ENCODE measurements at places on chromosomes 12 and 14.
A peak's percentile ranks its signal among the peaks of the same experiment; 100 is the strongest.

GRCh38 chr12:43009846-43010240, 420.3 kb upstream of the PRICKLE1 start:
- no peak for DNase-seq

DNA sequence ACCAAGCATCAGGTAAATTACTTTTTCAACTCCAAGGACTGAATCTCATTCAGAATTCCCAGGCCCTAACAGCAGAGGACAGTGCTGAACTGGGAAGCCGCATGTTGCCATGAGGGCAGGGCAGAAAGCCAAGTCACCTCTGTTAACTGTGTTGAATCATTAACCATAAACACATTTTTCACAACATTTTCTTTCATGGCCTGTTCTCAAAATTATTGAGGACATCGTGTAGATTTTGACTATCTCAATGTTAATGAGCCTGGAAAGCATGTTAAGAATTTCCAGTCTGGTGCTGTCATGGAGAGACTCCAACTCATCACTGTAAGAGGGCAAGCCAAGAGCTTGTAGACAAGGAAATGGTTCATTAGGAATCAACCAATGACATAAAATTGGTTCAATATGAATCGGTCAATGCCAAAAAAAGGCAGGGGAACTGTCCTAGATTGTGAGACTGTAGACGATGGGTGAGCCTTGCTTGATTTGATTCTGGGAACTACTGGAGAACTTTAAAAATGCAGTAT, 33.7 kb downstream of the CPM start:
- peak; percentile 57 for DNase-seq

- DNase-seq: no peak
These were observed 17.4 kb downstream of the NPC2 start for GRCh38 chr14:74475678-74476077.

DNA sequence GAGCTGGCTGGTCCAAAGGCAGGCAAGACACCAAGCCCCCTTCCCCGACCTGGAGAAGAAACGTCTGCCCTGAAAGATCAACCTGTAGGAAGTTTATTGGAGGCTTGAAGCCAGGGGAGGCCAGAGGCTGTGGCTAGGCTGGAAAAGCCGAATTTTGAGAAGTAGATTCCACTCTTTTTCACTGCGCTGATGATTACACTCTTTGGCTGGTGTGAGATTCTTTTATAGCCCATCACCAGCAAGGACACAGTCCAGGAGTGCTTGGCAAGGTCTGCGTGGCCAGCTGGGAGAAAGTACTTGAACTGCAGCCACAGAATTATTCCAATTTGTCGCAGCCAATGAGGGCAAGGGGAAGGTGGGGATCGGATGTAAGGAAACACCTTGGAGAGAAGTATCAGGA, 45.0 kb downstream of the SYNE3 start:
- no peak for DNase-seq

- DNase-seq: no peak
These were observed 8.6 kb upstream of the ASB2 start for GRCh38 chr14:93984987-93985410.

GRCh38 chr12:55718015-55718414, 2.2 kb downstream of the BLOC1S1 start:
- DNase-seq: no peak

GRCh38 chr12:3170423-3171194, 93.4 kb downstream of the TSPAN9 start:
- DNase-seq: no peak

- no peak for DNase-seq
These were observed 387 bp downstream of the LRRC9 start for GRCh38 chr14:59920378-59920683.

- DNase-seq: no peak
These were observed 93.3 kb upstream of the MAP1LC3B2 start for GRCh38 chr12:116465856-116466255.

Data from mucosa of gallbladder (tissue), 1 donor.